HFFc6 (cell line): ENCODE measurements at places on chromosomes 2 and 18. TPM values are rescaled to one million over a fixed set of nuclear protein-coding genes. Genes with fewer than 3 reads are reported as not detected.

PCARE gene
- not detected in 3 replicates for total RNA-seq

BCL2 gene
- 0.24 to 0.97 TPM (median 0.40 TPM) in 3 replicates for total RNA-seq

ASTL gene
- total RNA-seq, result not detected in 3 replicates

MYCN gene
- not detected in 3 replicates for total RNA-seq

RGPD3 gene
- total RNA-seq, result 0.11 TPM in 1 of 2 replicates, not detected in the other

REG1A gene
- not detected in 3 replicates for total RNA-seq

DNA sequence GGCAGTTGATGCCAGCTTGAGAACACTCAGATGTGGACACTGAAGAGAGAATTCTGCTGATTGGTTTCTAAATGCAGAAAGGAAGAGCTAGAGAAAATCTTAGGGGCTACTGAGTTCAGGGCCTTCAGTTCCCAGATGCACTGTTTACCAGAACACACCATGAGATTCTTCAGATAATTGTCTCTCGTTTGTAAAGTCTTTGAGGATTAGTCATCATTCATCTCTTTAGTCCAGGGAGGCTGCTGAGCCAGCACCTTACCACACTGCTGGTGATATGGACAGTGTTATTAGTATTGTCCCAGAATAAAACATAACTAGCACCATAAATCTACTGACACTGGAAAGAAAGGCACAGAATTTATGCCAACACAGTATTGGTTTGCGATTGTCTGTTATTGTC, 690.8 kb upstream of the CELF4 start:
- H3K27ac ChIP-seq, result no peak overlapping the region
- DNase-seq, result no peak

DNA sequence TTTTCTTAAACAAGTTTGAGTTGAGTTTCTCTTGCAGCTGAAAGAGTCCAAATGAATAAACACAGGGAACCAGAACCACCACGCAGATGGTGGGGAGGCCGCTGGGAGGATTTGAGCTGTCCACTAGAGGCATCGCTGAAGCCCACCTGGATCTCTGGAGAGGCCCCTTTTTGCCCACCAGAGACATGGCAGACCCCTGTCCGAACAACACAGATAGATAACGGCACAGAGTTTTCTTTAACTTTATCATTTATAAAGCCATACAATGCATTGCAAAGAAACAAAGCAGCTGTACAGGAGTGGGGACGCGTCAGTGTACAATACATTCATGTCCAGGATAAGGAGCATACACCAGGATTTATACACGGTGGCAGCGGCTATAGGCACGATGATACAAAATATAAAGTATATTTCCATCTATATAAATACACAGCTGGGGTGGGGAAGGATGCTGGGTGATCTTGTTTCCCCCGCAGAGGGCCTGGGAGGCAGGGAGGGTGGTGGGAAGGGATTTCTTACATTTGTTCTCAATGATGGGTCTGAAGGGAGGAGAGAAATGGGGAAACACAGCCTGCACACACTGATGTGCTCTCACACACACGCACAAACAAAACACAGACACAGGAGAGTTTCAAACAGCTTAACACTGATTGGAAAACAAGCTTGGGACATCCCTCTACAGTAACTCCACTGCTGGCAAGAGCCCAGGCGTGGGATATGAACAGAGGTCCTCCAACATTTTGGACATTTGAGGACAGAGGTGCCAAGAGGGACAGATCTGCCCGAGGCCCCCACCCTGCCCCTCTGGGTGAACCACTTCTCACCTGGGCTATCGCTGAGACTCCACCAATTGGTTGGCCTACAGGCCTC, 203.0 kb downstream of the TNS1 start:
- H3K4me3 ChIP-seq, result no peak overlapping the region
- H3K27ac ChIP-seq, result peak overlapping the region; percentile 17; the same call in 1 of the 2 replicates
- H3K36me3 ChIP-seq, result 0 out of 2 replicates have a peak, but pooled peaks cover 10% of the 10 kb centered on the region
- peaks cover 5% of the 10 kb centered on the region; the same call in 1 of the 2 replicates for H3K4me1 ChIP-seq

DNA sequence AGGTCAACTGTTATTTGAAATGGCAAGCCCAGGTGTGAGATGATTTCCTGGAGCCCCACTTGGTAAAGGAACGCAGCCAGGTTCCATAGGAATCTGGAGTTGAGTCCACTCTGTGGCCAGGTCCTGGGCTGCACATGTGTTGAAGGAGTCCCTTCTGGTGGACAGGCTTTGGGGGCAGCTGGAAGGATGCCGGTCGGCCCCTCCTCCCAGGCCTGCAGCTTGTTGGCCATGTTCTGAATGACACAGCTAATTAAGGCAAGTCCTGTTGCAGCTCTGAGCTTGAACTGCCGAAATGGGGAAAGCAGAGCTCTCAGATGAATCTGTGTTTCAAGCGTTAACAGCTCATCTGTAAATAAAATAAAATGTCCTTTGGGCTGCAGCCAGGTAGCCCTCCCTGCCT, 23.8 kb downstream of the EN1 start:
- no peak for DNase-seq
- H3K36me3 ChIP-seq, result no peaks in the 10 kb centered on the region
- H3K4me1 ChIP-seq, result no peaks in the 10 kb centered on the region
- no peak overlapping the region for H3K27ac ChIP-seq
- H3K27me3 ChIP-seq, result peaks cover 27% of the 10 kb centered on the region

DNA sequence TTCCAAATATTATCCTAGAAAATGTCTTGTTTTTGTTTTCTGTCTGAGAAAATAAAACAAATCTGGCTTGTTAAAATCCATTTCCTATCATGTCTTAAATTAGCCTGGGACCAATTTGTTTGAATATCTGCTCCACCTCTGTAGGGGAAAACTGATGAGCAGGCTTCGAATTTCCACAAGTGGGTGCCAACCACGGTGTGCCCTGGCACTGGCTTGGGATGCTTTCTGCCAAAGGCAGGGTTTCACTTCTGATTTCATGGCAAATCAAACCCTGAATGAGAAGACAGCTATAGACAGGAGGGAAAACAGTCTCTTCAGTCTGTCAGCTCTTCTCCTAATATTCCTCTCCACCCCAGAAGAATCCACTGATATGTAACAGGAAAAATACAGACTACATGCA, 33.7 kb upstream of the STAT4 start:
- H3K27me3 ChIP-seq, result no peaks in the 10 kb centered on the region
- no peak overlapping the region for H3K4me3 ChIP-seq
- H3K27ac ChIP-seq, result no peak overlapping the region
- no peak for DNase-seq
- no peaks in the 10 kb centered on the region for H3K36me3 ChIP-seq
- peaks cover 47% of the 10 kb centered on the region for H3K4me1 ChIP-seq

DNA sequence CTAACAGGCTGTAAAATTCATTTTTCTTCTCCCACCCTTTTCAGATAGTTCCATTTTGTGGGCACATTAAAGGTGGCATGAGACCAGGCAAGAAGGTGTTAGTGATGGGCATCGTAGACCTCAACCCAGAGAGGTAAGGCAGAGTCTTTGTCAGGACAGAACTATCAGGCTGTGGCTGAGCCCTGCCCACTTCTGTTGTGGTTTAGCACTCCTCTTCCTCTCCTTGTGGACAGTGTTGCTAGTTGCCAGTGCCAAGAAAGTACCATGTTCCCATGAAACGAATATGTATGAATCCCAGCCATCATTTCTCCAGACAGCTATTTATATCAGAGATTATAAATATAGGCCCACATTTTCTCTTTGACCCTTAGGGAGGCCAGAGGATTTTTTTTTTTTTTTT, 1.6 kb downstream of the LGALSL start:
- H3K27me3 ChIP-seq, result peaks cover 16% of the 10 kb centered on the region
- H3K4me1 ChIP-seq, result peaks cover 15% of the 10 kb centered on the region
- DNase-seq, result no peak
- no peak overlapping the region for H3K27ac ChIP-seq

DNA sequence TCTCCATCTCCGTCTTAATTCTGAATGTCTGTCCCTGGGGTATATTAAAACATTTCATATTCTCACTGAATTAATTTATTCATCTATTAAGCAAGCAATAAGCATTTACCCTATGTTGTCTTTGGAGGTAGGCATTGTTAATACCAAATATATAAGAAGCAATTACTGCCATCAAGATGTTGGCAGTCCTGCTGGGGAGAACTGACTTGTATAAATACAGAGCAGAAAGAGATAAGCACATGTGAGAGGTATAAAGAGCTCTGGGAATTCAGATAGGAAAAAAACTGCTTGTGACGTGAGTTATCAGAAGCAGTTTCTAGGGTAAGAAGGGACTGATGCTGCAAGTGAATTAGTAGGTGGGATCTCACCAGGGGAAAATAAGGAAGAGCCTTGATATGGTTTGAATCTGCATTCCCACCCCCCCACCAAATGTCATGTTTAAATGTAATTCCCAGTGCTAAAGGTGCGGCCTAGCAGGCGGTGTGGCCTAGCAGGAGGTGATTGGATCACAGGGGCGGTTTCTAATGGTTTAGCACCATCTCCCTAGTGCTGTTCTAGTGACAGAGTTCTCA, 286.8 kb downstream of the RAD51AP2 start:
- DNase-seq, result no peak
- no peaks in the 10 kb centered on the region for H3K27me3 ChIP-seq
- H3K27ac ChIP-seq, result no peak overlapping the region
- no peaks in the 10 kb centered on the region; the same call in 1 of the 2 replicates for H3K36me3 ChIP-seq

GRCh38 chr2:223576873-223577272, 25.3 kb downstream of the SCG2 start:
- no peaks in the 10 kb centered on the region for H3K36me3 ChIP-seq
- peaks cover 30% of the 10 kb centered on the region for H3K4me1 ChIP-seq
- peak overlapping the region; percentile 54 for H3K4me3 ChIP-seq
- peak overlapping the region; percentile 89 for H3K27ac ChIP-seq

GRCh38 chr2:215313255-215313613, 1.4 kb downstream of the ATIC start:
- peaks cover 35% of the 10 kb centered on the region for H3K4me1 ChIP-seq
- peaks cover 34% of the 10 kb centered on the region for H3K36me3 ChIP-seq
- peak overlapping the region; percentile 88; the same call in 1 of the 2 replicates for H3K27ac ChIP-seq
- no peak for DNase-seq
- H3K27me3 ChIP-seq, result peaks cover 3% of the 10 kb centered on the region
- H3K4me3 ChIP-seq, result peak overlapping the region; percentile 94

DNA sequence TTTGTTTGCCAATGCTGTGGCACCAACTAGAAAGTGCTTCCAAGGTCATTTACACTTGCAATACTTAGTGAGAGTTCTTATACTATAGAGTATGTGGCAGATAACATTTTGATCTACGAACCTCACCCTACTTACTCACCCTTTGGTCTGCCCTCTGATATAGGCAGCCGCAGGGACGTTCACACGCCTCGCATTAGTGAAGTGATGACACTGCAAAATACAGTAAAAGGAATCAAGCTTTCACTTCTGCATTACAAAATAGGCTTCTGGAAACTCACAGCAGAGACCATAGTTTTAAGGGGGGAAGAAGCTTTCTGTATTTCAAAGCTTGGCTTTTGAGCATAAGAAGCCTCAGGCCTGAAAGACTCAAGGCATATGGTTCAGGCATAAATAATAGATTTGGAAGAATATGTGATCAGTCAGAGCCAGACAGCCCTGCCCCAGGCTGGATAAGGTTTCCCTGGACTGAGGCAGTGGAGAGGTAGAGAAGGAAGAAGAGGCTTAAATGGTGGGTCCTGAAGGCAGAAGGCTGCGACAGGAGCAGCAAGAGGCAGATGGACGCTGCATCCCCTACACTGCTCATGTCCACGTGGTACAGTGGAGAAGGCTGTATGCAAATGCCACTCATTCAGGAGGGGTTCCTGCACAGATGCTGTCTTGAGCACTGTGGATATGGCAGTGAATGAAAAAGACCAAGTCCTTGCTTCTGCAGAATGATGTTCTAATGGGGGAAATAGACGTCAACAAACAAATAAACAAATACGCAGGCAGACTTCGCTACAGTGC, 63.1 kb downstream of the FECH start:
- no peaks in the 10 kb centered on the region; the same call in 1 of the 2 replicates for H3K4me1 ChIP-seq
- H3K4me3 ChIP-seq, result no peak overlapping the region; the same call in 1 of the 2 replicates
- peaks cover 23% of the 10 kb centered on the region; the same call in 1 of the 2 replicates for H3K27me3 ChIP-seq

DNA sequence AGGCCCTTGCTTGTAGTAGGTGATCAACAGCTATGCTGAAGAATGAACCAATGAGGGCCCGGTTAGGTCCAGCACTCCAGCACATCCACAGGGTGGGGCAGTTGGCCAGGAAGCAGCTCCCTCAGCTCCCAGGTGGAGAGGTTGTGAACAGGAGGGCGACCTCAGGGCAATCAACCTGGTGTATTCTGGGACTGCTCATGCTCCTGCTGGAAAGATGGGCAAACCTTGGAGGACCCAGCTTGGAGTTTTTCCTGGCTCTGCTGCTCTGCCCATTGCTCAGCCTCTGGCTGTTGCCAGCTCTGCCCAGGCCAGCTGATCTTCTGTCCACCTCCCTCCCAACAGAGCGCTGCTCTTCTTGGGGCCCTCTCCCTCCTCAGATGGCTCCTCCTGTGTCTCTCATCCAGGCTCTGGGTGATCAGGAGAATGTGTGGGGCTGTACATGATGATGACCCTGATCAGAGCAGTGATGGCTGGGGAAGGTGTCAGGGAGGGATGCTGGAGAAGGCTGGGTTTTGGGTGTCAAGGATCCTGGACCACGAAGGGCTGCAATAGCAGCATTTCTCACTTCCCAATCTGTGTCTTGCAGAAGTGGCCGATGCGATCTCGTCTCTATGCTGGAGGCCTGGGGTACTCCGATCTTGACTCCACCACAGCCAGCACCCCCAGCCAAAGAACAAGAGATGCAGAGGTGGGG, 3.4 kb downstream of the TCF23 start:
- H3K27me3 ChIP-seq, result peaks cover 43% of the 10 kb centered on the region
- no peak overlapping the region for H3K27ac ChIP-seq
- no peaks in the 10 kb centered on the region for H3K36me3 ChIP-seq
- H3K4me3 ChIP-seq, result no peak overlapping the region
- peaks cover 6% of the 10 kb centered on the region for H3K4me1 ChIP-seq

DNA sequence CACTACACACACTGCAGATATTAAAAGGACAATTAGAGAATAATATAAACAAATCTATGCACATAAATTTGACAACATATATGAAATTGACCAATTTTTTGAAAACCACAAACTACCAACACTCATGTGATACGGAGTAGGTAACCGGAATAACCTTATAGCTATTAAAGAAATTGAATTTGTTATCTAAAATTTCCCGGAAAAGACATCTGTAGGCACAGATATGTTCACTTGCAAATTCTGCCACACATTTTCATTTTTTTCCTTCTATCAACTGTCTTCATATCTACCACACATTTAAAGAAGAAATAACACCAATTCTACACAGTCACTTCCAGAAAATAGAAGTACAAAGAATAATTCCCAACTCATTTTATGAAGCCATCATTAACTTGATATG, 22.4 kb downstream of the NLRC4 start:
- H3K4me3 ChIP-seq, result no peak overlapping the region
- DNase-seq, result no peak
- no peak overlapping the region for H3K27ac ChIP-seq
- 0 out of 2 replicates have a peak, but pooled peaks cover 7% of the 10 kb centered on the region for H3K36me3 ChIP-seq
- H3K4me1 ChIP-seq, result no peaks in the 10 kb centered on the region
- H3K27me3 ChIP-seq, result no peaks in the 10 kb centered on the region

- no peak for DNase-seq
- no peak overlapping the region for H3K4me3 ChIP-seq
- no peaks in the 10 kb centered on the region for H3K36me3 ChIP-seq
- H3K27me3 ChIP-seq, result no peaks in the 10 kb centered on the region; the same call in 1 of the 2 replicates
These were observed 130.7 kb upstream of the KLF7 start for GRCh38 chr2:207296265-207296948.
